IPS DF 6.9 (cell line): ENCODE measurements at places on chromosomes 6 and 20.

GRCh38 chr6:44868335-44868668 lies 459.8 kb upstream of the RUNX2 start:
- no peak for DNase-seq

DNA sequence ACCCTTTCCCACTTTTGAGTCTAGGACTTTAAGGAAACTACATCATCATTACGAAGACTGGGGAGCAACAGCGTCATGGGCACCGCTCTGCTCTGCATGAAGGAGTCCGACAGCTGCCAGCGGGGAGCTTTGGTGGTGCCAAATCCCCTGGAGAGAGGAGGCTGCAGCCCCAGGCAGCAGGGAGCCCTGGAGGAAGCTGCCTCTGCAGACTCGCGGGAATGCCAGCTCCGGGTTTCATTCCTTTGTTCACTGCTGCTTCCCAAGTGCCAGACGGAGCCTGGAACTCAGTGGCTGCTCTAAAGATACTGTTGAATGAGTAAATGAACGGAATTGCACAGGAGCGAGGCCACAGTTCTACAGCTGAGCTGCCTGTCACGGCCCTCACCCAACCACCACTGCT lies 196.5 kb upstream of the THBS2 start:
- no peak for DNase-seq

DNA sequence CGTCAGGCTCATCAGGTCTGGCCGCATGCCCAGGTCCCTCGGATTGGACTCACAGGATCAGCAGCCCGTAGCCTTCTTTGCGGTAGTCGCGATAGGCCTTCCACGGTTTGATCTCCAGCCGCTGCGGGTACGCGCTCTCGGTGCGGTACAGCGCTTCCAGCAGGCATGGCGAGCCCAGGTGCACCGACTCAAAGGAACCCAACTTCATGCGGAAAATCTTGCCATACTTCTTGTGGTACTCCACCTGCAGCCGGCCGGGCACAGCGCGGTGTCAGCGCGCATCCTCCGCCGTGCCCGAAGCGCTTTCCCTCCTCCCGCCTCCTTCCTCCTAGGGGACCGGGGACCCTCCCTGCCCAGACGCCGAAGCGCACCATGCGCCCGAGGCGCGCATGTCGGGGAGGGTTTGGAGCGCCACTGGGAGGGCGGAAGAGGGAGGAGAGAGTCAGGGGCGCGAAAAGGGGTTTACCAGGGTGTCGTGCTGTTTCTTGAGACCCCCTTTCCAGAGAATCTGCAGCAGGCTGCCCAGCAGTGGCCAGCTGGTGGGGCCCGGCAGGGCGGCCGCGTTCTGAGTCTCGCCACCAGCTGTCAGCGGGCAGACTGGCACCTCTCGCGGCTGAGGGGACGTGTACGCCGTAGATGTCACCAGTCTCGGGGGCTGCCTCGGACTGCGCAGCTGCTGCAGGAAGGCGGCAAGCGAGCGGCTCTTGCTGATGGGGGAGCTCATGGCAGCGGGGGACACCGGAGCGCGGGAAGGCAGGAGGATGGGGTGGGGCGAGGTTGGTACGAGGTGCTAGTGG lies 732 bp downstream of the CYP24A1 start:
- no peak for DNase-seq

- DNase-seq: no peak
Measured at GRCh38 chr20:21623074-21623780, 82.2 kb upstream of the PAX1 start.

- DNase-seq: no peak
Measured at GRCh38 chr6:13535306-13535705, 39.1 kb upstream of the SIRT5 start.

DNA sequence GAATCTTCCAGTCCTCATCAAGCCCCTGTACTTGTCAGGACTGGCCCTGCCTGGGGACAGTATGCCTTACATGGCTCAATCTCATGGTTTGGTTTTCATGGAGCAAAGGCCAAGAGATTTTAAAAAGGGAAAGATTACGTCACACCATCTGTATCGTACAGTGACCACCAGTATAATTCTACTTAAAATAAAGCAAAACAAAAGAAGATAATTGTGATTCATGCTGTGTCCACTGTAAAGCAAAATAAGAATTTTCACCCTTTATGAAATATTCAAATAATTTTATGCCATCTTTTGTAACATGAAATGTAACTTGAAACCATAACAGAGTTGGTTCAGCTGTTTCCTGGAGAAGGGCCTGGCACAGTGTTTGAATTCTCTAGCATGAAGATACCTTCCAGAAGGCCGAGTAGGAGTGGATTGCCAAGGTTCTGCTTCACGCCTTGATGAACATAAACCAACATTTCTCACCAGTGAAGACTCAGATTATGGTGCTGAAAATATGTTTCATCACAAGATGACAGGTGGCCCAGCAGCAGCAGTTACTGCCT lies 486.5 kb downstream of the RFPL4B start:
- no peak for DNase-seq

DNA sequence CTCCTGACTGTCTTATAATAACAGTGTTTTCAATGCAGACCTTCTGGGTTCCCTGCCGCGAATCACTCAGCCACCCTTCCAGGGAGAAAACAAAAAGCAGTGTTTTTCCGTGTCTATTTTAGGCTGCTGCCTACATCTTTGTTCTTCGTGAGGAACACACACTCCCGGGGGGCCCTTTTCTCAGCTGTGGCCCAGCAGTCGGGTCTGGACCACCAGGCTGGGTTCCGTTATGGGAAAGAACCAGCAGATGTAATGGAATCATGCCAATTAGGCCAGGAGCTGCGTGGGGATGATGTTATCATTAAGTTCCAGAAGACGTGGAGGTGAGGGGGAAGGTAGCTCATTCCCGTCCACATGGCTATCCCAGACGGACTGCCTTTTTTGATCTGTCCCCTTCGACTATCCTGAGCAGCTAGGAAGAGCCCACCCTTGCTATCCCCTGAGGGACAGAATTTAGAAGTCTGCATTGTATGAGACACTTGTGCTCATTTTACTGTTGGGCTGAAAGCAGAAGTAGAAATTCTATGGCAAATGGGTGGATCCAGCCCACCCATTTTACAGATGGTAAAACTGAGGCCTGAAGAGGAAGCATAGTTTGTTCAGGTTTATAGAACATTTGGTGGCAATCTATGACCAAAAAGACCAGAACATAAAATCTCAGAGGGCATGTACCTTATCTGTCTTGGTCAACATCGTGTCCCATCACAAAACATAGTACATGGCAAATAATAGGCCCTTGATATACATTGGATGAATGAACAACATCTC lies 54.5 kb downstream of the KCNB1 start:
- DNase-seq: no peak

- DNase-seq: no peak
Measured at GRCh38 chr6:41239467-41240159, 11.5 kb downstream of the TREML4 start.

GRCh38 chr20:33229843-33230242 lies 6.0 kb upstream of the BPIFA1 start:
- DNase-seq: no peak

DNA sequence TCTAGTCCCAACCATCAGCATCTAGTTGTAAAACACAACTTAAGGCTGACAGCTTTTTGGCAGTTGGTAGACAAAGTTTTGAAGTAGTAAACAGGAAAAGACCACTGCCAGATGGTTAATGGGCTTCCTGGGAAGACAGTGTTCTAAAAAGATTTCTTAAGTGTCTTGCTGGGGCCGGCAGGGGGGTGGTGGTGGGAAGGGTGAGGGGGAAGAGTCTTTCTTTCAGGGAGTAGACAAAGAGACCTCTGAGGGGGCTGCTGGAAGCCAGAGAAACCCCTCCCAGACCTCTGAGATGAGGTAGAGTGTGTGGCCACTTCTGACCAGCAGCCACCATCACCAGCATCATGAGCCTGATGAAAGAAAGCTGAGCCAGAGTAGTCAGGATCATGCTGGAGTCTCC lies 784.9 kb downstream of the TENT5A start:
- no peak for DNase-seq

- DNase-seq: no peak
Measured at GRCh38 chr20:62908971-62909791, 17.1 kb downstream of the DIDO1 start.

DNA sequence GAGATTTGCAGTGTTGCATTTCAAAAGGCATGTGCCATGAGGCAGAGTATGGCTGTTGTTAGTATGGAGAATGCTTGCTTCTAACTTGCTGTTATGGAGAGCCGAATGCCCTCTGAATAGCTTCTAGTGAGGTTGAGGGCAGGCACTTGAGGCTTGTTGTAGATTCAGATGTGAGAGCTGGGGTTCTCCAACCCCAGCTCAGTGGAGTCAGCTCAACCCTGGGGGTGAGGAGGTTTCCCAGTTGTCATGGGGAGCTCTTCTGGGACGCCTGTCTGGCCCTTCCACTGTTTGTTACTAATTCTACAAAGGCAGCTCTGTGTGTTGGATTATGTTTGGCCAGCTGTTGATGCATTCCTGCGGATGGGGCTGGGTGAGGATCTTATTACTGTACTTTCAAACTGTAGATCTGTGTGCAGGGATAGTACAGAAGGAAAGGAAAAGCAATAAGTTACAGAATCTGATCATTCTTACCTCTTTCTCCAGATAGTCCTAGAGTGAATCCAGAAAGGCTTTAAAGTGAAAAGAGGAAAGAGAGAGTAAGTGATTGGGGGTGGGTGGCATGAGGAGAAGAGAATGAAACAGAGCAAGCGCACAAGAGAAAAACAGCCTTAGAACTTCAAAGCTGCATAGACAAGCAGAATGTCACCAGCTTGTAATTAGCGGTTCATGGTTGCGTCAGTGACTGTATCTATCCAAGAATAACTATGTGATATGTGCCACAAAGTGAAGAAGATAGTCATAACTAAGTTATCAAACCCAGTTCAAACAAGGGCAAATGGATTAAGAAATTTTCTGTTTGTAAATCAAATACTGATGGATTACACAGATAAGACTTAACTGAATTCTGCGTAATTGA lies 148.7 kb downstream of the PRL start:
- no peak for DNase-seq

DNA sequence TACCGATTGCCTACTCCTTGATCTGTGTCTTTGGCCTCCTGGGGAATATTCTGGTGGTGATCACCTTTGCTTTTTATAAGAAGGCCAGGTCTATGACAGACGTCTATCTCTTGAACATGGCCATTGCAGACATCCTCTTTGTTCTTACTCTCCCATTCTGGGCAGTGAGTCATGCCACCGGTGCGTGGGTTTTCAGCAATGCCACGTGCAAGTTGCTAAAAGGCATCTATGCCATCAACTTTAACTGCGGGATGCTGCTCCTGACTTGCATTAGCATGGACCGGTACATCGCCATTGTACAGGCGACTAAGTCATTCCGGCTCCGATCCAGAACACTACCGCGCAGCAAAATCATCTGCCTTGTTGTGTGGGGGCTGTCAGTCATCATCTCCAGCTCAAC lies 13.5 kb downstream of the CCR6 start:
- DNase-seq: no peak

DNA sequence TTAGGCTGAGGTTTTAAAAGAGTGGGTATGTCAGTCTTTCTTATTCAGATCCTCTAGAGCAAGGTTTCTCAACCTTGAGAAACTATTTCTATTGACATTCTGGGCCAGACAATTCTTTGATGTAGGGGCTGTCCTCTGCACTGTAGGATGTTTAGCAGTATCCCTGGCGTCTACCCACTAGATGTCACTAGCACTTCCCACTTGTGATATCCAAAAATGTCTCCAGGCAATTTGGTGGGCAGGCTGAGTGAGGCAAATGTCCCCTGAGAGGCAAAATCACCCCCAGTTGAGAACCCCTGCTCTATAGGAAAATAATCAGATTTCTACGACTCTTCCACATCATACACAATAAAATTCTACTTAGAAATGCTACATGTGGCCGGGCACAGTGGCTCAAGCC lies 7.7 kb upstream of the ZKSCAN8 start:
- no peak for DNase-seq

DNA sequence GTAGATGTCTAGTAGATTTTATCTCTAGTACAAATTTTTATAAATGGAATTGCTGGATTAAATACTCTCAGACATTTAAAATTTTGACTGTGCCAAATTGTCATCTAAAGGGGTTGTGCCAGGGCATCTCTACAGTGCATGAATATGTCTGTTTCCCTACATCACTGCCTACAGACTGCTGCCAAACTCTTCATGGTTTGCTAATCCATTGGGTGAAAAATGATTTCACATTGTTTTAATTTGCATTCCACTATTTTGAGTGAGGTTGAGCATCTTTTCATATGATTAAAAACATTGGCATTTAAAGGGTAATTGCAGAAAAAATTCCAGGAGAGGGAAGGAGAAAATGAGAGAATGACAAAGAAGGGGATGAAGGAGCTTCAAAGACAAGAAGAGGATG lies 267.7 kb upstream of the RNF24 start:
- no peak for DNase-seq

DNA sequence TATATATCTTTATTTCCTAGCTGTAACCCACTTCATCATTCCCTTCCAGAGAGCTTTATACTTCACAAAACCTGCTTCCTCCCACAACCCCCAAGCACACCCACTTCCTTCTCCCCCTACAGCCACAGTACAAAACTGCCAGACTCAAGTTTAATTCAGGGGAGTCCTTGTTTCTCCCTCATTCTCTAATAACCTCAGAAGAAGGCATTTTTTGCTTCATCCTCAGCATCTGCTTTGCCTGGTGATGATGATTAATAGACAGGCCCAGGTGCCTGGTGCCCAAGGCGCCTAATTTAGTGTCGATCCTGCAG lies 414.3 kb downstream of the KIF16B start:
- no peak for DNase-seq

- DNase-seq: no peak
Measured at GRCh38 chr20:51196991-51197651, 174.2 kb upstream of the KCNG1 start.

DNA sequence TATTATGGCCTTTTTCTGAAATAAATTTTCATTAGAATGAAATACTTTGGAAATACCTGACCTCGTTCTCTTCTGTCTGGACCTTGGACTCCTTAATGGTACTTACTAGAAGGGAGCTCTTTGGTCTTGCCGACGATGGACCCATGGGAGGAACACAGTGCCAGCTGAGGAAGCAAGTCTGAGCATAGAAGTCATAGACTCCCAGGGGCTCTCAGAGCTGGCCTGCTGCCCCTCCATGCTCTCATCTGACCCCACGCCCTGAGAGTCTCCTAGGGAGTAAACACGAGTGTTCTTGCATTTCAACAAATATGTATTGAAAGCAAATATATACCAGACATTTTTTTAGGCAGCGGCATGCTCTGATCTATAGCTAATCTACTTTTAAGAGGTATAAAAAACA lies 87.8 kb downstream of the PLEKHG1 start:
- no peak for DNase-seq

- DNase-seq: no peak
Measured at GRCh38 chr20:8474027-8474668, 342.1 kb downstream of the PLCB1 start.

DNA sequence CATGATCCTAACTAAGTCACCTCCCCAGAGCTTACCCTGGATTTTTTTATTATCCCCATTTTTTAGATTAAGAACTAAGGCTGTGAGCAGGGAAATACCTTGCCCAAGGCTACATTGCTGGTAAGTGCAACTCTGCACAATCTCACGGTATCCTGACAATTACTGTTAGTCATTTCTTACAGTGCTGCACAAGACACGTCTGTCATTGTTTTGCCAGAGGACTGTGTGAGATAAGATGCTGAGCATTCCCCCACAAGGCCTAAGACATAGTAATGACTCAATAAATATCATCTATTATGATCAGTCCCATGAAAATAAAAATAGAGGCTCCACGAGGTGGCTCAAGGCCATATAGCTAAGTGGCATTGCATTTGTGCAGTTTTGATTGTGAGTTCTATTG lies 21.0 kb downstream of the PFDN4 start:
- DNase-seq: no peak

- no peak for DNase-seq
Measured at GRCh38 chr20:63951398-63952209, 4.6 kb downstream of the UCKL1 start.
